Heart left ventricle (tissue), 16 donors: ENCODE measurements at places on chromosomes 13 and 19. TPM values are rescaled to one million over a fixed set of nuclear protein-coding genes. Genes with fewer than 3 reads are reported as not detected.

DNA sequence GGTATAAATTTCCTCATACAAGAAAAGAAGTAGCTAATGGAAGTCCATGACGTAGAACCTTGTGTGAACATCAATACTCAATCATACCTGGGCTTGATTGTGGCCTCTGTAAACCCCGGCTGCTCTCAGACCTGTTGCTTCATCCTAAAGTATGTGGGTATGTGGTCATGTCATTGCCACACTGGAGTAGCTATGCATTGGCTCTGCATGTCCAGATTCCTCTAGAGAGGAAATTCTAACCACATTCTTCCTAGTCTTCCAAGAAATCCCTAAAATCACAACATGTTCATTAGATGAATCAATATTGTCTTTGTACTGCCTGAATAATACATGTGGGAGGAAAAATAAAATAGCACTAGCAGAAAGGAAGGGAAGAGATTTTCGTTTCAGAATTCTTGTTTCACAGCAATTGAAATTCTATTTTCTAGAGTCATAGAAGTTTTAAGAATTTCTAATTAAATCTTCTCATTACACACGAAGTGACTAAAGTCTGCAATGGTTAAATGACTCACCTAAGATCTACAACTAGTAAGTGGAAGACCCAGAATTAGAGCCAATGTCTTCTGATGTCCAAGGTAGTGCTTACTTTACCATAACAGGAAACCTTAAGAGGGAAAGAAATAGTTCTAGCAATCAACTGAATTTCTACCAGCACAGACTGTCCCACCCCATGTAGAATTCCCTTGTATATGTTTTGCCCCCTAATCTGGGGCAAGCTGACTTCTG, 28.0 kb downstream of the RXFP2 start:
- H3K4me3 ChIP-seq, result no peak overlapping the region
- no peak overlapping the region for H3K27ac ChIP-seq
- peaks cover 4% of the 10 kb centered on the region for H3K27me3 ChIP-seq
- DNase-seq, result no peak
- no peaks in the 10 kb centered on the region for H3K4me1 ChIP-seq

- H3K27ac ChIP-seq, result no peak overlapping the region
- no peak for DNase-seq
- H3K27me3 ChIP-seq, result peaks cover 29% of the 10 kb centered on the region
- H3K4me1 ChIP-seq, result no peaks in the 10 kb centered on the region
Measured at GRCh38 chr19:29267701-29268100, 54.8 kb upstream of the UQCRFS1 start.

ZNF723 gene
- total RNA-seq, result not detected

ICAM5 gene
- 0.25 TPM for total RNA-seq
